ENCODE measurements at places on chromosomes 13 and 19.
A peak's percentile ranks its signal among the peaks of the same experiment; 100 is the strongest.

DNA sequence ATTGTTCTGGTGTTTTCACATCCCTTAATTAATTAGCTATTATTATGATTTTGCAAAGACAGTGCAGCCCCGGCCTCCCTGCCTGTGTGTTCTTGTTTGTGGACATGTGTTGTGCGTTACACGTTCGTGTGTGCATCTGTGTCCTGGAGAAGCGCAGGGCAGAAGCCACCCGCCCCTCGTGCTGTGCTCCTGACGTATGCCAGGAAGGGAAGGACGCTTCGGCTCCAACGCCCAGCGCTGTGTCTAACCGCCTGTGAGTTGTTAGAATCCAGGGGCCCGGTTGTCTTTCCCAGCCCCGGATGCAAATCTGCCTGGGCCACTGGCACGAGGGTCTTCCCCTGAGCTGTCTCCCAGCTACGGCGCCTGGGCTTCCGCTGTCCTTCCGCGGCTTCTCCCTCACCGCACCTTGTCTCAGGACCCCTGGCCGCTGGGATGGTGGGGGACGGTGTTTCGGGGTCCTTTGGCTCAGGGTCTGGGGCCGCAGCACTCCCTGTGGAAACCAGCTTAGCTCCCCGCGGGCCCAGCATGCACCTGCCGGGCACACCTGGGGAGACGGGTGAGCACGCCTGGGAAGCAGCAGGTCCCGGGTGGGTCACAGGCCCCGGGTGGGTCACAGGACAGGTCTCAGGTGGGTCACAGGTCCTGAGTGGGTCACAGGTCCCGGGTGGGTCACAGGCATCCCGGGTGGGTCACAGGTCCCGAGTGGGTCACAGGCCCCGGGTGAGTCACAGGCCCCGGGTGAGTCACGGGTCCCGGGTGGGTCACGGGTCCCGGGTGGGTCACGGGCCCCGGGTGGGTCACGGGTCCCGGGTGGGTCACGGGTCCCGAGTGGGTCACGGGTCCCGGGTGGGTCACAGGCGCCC, 51.5 kb downstream of the GAS6 start:
- no peak for DNase-seq

GRCh38 chr13:98997738-98998641, 20.1 kb upstream of the DOCK9 start:
- DNase-seq = peak; percentile 76

- DNase-seq = no peak
These were observed 188.2 kb downstream of the KCNRG start for GRCh38 chr13:50203256-50203941.

DNA sequence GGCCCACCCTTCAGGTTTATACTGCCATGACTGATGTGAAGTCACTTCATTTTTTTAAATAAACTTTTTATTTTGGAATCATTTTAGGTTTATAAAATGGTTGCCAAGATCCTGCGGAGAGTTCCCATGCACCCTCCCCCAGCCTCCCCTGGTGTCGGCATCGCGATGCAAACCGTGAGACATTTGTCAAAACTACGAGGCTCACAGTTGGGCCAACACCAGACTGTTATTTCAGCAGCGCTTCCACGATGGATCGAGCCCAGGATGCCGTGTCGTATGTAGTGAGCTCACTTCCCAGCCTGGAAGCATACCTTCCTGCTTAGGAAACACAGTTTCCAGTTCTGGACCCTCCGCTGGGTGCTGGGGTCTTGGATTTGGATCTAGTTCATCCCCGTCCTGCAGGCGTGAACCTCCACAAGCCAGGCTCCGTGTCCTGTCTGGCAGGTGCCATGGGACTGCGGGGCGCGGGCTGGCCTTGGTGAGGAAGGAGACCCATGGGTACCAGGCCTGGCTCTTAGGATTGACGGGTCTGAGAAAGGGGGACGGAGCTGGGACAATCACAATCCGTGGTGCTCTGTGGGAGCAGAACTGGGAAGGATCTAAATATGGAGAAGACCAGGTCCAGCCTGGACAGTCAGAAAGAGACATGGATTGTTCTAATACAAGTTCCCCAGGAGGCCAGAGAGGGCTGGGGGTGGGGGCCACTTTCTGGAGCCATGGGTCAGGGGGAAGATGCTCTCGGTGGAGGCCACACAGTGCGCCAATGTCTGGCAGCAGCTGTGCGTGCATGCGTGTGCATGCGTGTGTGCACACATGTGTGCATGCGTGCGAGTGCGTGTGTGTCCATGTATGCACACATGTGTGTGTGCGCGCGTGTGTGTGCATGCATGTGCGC, 2.4 kb upstream of the SBK2 start:
- no peak for DNase-seq

GRCh38 chr13:105341256-105341655, 1194.2 kb downstream of the EFNB2 start:
- no peak for DNase-seq

GRCh38 chr19:2043961-2044708, 6.9 kb downstream of the MKNK2 start:
- DNase-seq = no peak

DNA sequence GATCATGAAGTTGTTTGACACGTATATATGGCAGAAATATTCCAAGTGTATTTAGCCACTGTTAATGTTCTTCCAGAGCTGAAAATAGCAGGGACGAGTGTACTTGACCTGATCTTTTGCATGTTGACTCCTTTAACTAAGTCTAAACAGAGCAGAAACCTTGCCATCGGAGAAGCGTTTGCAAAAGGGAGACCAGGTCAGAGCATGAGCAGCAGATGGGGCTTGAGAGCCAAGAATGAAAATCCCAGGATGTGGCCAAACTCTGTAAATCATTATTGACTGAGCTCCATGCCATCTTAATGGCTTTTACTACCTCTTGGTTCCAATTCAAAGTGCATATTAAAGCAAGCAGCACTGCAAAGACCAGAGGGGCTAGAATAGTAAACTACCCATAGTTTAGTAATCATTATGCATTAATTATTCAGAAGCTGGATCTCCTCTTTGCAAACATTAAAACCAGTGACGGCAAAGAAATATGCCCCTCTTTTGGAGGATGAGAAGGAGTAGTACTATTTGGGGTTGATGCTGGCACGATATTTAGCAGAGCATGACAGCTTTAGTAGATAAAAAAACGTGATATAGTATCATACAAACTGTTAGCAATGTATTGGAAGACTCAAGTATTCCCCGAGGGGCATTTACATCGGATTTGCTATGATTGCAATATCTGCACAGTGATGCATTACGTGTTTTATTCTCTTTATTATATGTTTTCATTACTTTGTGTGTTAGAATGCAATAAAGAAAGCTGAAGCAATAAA, 55.7 kb downstream of the FAM216B start:
- DNase-seq = no peak

GRCh38 chr19:39518975-39519374, 4.0 kb downstream of the SELENOV start:
- DNase-seq = peak; percentile 80

- peak; percentile 79 for DNase-seq
These were observed 3.7 kb upstream of the FLT1 start for GRCh38 chr13:28498481-28499115.

GRCh38 chr13:50679321-50679720, 164.2 kb downstream of the DLEU7 start:
- no peak for DNase-seq

- DNase-seq = no peak
These were observed 64.0 kb upstream of the TEX29 start for GRCh38 chr13:111256458-111256857.

GRCh38 chr13:74528734-74529513, 394.7 kb upstream of the KLF12 start:
- DNase-seq = no peak

GRCh38 chr19:2332341-2333026, 4.0 kb downstream of the SPPL2B start:
- no peak for DNase-seq

- DNase-seq = peak; percentile 84
These were observed at the start of gene ISYNA1 for GRCh38 chr19:18437491-18438330. TSS of gene ISYNA1 (minus strand) at chr19:18438133. CDS start at chr19:18437979, 154 bp downstream.

- DNase-seq = no peak
These were observed 83.6 kb upstream of the KLF12 start for GRCh38 chr13:74217811-74218210.

DNA sequence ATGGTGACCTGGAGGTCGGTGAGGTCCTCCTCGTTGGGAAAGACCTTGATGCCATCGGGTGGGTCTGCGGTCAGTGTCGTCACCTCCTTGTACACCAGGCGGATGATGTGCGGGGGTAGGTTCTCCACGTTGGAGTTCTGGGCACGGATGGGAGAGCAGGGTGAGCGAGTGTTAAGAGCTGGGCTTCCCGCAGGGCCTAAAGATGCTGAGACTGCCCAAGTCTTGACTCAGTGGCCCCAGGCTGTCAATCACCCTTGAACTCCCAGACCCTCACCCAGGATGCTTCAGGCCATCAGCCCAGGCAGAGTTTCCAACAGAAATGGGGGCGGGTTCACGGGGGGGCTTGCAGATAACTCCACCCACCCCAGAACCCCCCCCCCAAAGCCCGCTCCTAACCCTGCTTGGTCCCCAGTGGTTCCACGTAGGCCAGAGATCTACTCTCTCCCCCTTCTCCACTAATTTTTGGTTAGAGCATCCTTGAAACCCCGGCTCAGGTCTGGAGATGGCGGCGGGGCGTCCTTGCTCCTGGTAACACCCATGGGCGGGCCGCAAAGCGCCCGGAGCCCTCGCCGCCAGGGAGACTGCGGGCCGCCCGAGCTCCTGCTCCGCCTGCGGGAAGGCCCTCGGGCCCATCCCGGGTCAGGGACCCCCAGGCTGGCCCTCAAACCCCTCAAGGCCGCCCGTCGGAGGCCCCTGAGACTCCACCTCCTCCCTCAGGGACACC, 600 bp downstream of the UBE2S start:
- no peak for DNase-seq

DNA sequence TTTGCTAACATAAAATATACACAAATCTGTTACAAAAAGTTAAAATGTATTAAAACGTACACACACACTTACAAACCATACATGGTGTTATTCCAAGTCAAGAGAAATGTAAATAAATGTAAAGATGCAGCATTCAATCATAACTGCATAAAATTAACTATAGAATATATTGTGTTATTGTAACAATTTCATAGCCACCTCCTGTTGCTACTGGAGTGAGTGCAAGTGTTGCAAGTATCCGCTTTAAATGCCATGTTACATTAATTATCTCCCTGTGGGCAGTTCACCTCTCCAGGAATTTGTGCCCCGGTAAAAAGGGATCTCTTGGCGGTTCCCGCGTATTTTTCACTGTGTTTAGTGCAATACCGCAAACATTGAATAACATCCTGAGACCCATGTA, 3.5 kb upstream of the INSR start:
- no peak for DNase-seq

GRCh38 chr19:15443838-15444237, 5.9 kb downstream of the WIZ start:
- DNase-seq = no peak

- no peak for DNase-seq
These were observed 791 bp downstream of the PRKD2 start for GRCh38 chr19:46715975-46716671.

GRCh38 chr13:66578305-66578704, 651.8 kb downstream of the PCDH9 start:
- DNase-seq = no peak

DNA sequence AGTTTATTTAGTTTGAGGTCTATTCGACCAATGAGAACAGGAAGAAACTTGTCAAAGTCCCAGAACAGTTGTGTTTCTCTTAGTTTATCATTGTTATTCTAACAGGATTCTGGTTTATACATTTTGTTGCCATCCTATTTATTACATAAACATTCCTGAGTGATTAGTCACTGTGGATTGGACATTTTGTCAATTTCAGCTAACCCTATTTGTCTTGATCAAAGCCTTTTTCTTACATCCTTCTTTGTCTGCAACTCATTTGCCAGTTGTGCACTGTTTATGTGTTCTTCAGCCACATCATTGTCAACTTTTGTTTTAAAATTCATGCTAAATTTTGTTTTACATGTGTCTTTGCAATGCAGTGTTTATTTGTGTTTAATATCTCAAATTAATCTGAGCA, 886.0 kb upstream of the SLC10A2 start:
- DNase-seq = no peak

GRCh38 chr19:35623327-35624010, 5.4 kb upstream of the RBM42 start:
- DNase-seq = no peak

DNA sequence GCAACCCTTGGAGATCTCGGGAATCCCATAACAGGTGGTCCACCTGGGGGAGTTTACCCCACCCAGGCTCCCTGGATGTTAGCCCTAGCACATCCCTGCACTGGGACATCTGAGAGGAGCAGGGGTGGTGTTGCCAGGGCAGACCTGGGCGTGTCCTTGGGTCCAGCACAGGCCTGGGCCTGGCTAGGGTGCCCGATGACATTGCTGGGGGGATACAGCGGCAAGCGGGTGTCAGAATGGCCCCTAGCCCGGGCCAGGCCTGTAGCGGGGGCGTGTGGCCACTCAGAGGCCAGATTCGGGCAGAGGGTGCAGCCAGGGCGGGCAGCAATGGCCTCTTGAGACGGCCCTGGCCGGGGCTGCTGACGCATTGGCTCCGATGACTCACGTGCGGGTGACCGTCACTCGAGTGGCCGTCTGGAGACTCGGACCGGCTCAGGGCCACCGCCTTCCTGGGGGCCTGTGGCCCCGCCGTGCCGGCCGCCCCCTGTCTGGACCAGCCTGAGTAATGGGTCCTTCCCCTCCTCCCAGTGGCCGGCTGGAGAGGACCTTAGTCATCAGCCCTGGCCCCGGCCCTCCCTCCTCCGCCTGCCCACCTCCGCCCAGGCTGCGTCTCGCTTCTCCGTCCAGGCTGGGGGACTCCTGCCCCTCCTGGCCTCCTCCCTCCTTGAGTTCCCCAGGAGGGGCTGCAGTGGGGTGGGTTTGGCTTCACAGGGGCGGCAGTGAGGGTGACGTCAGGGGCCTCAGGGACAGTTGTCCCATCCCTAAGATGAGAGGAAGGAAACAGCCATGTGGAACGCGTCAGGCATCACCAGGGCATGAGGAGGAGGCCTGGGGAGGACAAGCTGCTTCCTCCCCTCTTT, 23.2 kb upstream of the CRTC1 start:
- peak; percentile 87 for DNase-seq

GRCh38 chr13:88339271-88339741, 668.1 kb downstream of the SLITRK5 start:
- peak; percentile 55 for DNase-seq

DNA sequence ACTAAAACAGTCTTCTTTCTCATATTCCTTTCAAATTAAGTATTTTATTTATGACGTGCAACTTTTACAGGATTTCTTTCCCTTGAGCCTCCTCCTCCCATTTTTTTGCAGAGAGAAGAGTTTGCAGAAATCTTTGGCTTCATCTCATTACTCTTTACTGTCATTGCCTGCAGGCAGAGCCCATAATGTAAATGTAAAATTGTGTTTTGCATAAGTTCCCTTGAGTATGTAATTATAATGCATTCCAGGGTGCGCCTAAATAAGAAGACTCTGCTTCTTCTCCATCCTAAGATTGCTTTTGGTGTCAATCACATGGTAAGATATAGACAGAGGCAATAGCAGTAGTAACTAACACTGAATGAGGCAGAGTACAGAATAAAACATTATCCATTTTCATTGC, 23.0 kb downstream of the MIR17HG start:
- DNase-seq = no peak

- peak; percentile 66 for DNase-seq
These were observed at the start of gene GRIK5 for GRCh38 chr19:42069619-42070351. TSS of gene GRIK5 (minus strand) at chr19:42070206. CDS start at chr19:42065770, 4,436 bp downstream.

- DNase-seq = no peak
These were observed 435.6 kb downstream of the PCDH9 start for GRCh38 chr13:66794340-66795031.

Data from islet precursor cell (in vitro differentiated cells).